Colonic mucosa (tissue), 4 donors: ENCODE measurements at places on chromosomes 13 and 19. TPM values are rescaled to one million over a fixed set of nuclear protein-coding genes. Genes with fewer than 3 reads are reported as not detected.

Gene ZNF132
- 2.6 TPM for total RNA-seq

GRCh38 chr13:88592105-88592504 is 920.9 kb downstream of the SLITRK5 start:
- H3K4me1 ChIP-seq, result no peaks in the 10 kb centered on the region
- no peak overlapping the region for H3K4me3 ChIP-seq
- H3K36me3 ChIP-seq, result no peaks in the 10 kb centered on the region
- no peaks in the 10 kb centered on the region for H3K27me3 ChIP-seq

Gene SLITRK5
- 0.10 TPM for total RNA-seq

Gene SIAH3
- not detected for total RNA-seq

DNA sequence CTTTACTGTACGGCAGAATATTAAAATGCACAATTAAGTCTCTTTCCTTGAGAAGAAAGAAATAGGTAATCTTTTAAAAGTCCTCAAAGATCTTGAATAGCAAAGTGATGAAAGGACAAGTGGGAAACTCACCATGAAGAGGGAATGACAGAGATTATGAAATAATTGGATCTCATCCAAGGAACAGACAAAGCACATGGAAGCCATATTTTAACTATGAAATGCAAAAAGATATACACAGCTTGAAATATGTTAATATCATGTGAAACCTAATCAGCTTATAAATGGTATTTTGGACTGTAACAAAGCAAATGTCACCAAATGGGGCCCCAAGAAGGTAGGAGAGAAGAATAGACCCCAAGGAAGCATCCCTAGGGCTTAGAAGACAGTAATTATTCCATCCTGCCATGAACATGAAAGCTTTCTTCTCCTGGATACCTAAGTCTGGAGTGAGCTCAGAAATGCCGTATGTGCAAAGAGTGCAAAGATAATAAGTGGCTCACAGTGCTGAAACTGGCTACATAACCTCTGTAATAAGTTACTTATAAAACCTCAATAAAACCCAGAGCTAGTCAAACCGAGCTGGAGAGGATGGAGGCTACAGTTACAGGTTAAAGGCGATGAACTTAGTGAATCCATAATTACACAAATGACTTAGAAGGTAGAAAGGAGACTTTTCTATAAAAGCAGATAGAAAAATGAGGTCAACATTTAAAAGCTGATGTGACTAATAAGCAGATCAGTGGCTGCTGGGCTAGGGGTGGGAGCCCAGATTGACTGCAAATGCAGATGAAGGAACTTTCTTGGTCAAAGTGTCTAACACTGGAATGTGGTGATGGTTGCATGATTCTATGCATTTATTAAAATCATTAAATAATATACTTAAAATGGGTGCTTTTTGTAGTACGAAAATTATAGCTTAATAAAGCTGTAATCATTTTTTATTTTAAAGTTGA is 34.4 kb downstream of the DCLK1 start:
- H3K36me3 ChIP-seq, result no peaks in the 10 kb centered on the region
- DNase-seq, result no peak
- H3K27me3 ChIP-seq, result no peaks in the 10 kb centered on the region
- no peak overlapping the region for H3K4me3 ChIP-seq

DNA sequence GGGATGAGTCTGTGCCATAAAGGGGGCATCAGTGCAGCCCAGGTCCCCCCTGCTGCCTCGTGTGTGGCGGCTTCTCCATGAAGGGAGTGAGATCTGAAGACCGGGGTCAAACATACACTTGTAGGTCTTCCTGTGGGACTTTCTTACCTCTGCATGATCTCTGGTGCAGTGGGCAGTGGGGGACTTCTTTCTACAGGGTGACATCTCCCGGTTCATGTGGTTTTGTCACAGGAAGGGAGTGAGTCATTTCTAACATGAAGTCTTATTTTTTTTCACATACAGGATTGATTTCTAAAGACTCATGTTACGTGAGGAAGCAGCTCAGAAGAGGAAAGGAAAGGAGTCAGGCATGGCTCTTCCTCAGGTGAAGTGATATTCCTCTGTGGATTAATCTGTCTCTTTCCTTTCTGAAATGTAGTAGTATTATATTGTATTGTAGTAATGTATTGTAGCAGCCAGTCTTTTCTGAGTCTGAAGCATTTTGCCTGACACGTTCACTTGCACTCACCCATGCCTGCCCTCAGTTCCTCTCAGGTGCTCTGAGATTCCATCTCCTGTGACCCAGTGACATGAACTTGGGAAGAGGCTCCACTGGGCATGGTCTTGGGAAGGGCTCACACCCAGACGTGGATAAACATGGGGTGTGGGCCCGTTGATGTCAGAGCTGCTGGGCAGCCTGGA is 15.7 kb downstream of the ZNF808 start:
- no peak overlapping the region for H3K27ac ChIP-seq
- H3K36me3 ChIP-seq, result peaks cover 17% of the 10 kb centered on the region
- H3K27me3 ChIP-seq, result no peaks in the 10 kb centered on the region
- no peak for DNase-seq
- no peak overlapping the region for H3K4me3 ChIP-seq

- no peak overlapping the region for H3K4me3 ChIP-seq
- DNase-seq, result peak; percentile 38
- H3K4me1 ChIP-seq, result no peaks in the 10 kb centered on the region
- H3K36me3 ChIP-seq, result no peaks in the 10 kb centered on the region
- H3K27me3 ChIP-seq, result no peaks in the 10 kb centered on the region
Measured at GRCh38 chr19:8569066-8569771, 8.0 kb downstream of the MYO1F start.

GRCh38 chr19:51186323-51186722 is 38.6 kb upstream of the CD33 start:
- H3K4me3 ChIP-seq, result no peak overlapping the region
- no peaks in the 10 kb centered on the region for H3K27me3 ChIP-seq
- no peaks in the 10 kb centered on the region for H3K36me3 ChIP-seq
- no peaks in the 10 kb centered on the region for H3K4me1 ChIP-seq
- DNase-seq, result no peak

DNA sequence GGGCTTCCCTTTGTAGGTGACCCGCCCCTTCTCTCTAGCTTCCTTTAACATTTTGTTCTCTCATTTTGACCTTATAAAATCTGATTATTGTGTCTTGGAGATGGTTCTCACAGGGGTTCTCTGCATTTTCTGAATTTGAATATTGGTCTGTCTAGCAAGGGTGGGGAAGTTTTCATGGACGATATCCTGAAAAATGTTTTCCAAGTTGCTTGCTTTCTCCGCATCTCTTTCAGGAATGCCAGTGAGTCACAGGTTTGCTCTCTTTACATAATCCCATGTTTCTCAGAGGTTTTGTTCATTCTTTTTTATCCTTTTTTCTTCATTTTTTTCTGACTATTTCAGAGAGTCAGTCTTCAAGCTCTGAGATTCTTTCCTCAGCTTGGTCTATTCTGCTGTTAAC is 53.6 kb downstream of the POSTN start:
- no peak overlapping the region for H3K4me3 ChIP-seq
- no peaks in the 10 kb centered on the region for H3K4me1 ChIP-seq
- no peaks in the 10 kb centered on the region for H3K36me3 ChIP-seq
- DNase-seq, result no peak

Gene ERICH4
- total RNA-seq, result not detected

GRCh38 chr13:98842070-98842469 is 89.6 kb upstream of the SLC15A1 start:
- no peak overlapping the region for H3K27ac ChIP-seq
- H3K4me3 ChIP-seq, result no peak overlapping the region
- DNase-seq, result no peak
- no peaks in the 10 kb centered on the region for H3K27me3 ChIP-seq

- no peak overlapping the region for H3K4me3 ChIP-seq
- no peaks in the 10 kb centered on the region for H3K4me1 ChIP-seq
- H3K36me3 ChIP-seq, result no peaks in the 10 kb centered on the region
- H3K27ac ChIP-seq, result no peak overlapping the region
Measured at GRCh38 chr13:28044608-28045007, 55.8 kb downstream of the FLT3 start.

Gene HS6ST3
- total RNA-seq, result 0.13 TPM

DNA sequence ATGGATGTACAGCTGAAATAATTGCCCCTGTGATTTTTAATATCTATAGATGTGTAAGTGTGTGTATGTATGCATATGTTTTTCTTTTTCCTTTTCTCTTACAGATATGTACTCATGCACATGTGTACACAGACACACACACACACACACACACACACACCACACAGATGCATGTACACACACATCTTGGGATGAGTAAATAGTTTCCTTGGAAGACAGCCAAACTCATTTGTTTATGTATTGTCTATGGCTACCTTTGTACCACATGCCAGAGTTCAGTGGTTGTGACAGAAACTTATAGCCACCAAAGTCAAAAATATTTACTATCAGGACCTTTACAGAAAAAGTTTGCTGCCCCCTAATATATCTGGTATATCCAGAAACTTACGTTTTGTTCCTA is 192.6 kb downstream of the MAB21L1 start:
- H3K27ac ChIP-seq, result no peak overlapping the region
- no peaks in the 10 kb centered on the region for H3K27me3 ChIP-seq
- DNase-seq, result no peak
- no peaks in the 10 kb centered on the region for H3K36me3 ChIP-seq
- H3K4me1 ChIP-seq, result no peaks in the 10 kb centered on the region

DNA sequence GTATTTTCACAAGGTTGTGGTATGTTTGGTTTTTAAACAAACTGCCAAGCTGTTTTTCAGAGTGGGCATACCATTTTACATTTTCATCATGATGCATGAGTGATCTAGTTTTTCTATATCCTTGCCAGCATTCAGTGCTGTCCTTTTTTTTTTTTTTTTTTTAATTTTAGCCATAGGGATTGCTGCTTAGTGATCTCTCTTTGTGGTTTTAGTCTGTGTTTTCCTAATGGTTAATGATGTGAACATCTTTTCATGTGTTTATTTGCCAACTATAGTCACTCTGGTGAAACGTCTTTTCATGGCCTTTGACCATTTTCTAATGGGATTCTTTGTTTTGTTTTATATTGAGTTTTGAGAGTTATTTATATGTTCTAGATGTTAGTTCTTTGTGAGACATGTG is 59.7 kb downstream of the SHISA2 start:
- no peak for DNase-seq
- H3K27me3 ChIP-seq, result no peaks in the 10 kb centered on the region
- H3K4me1 ChIP-seq, result no peaks in the 10 kb centered on the region
- no peak overlapping the region for H3K27ac ChIP-seq
- no peak overlapping the region for H3K4me3 ChIP-seq
- H3K36me3 ChIP-seq, result no peaks in the 10 kb centered on the region

- H3K4me1 ChIP-seq, result no peaks in the 10 kb centered on the region
- no peak for DNase-seq
- no peaks in the 10 kb centered on the region for H3K36me3 ChIP-seq
- H3K27ac ChIP-seq, result no peak overlapping the region
- H3K27me3 ChIP-seq, result no peaks in the 10 kb centered on the region
Measured at GRCh38 chr19:31096935-31097545, 252.2 kb downstream of the TSHZ3 start.

Gene ZNF260
- 6.4 TPM for total RNA-seq

DNA sequence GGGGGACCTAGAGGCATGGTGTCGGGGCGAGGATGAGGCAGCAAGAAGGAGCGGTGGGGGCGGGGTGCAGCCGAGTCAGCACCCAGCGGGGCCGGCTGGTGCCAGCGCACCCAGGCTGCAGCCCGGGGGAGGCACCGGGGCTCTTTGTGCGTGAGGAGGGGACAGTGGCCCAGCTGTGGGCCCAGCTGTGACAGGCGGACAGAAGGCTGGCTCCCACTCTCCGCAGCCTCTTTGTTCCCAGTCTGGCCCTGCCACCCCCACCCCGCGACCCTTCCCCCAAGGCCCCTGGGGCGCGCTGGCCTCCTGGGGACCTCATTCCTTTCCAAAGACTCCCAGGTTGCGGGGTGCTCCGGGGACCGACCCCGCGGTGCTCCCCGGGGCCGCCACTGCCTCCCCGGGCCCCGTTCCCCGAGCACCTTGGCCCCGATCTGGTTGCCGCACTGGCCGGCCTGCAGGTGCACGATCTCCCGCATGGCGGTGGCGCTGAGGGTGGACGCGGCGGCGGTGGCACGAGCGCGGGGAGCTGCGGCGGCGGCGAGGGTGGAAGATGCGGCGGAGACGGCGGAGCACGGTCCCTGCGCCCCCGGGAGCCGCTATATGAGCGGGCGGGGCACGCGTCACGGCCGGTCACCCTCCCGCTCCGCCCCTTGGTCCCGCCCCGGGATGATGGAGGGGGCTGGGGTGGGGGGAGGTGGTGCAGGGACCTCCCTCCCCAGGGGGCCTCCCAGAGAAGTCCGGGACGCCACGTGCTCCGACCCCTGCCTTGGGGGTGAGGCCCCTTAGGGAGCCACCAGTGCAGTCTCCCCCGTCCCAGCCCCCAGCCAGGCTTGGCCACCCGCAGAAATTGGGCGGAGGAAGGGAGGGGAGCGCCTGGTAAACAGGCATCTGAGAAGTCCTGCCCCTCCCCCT is at the start of gene TUBB4A:
TUBB4A (minus strand) TSS at position 570 of the 909 bp plus-strand sequence; CDS start at position 473, 97 bp downstream.
- no peak within 1 kb of the TSS for H3K27ac ChIP-seq
- H3K4me1 ChIP-seq, result peaks cover 6% of the 10 kb centered on the region
- peaks cover 28% of the 10 kb centered on the region for H3K27me3 ChIP-seq
- H3K4me3 ChIP-seq, result peak within 1 kb of the TSS; percentile 25

- no peak for DNase-seq
- H3K36me3 ChIP-seq, result no peaks in the 10 kb centered on the region
- no peaks in the 10 kb centered on the region for H3K4me1 ChIP-seq
- H3K27ac ChIP-seq, result no peak overlapping the region
Measured at GRCh38 chr13:20699715-20700114, 3.8 kb upstream of the IL17D start.

- no peaks in the 10 kb centered on the region for H3K27me3 ChIP-seq
- H3K4me3 ChIP-seq, result no peak overlapping the region
- H3K36me3 ChIP-seq, result no peaks in the 10 kb centered on the region
Measured at GRCh38 chr13:109817591-109818535, 31.5 kb upstream of the IRS2 start.

Gene SELENOV
- not detected for total RNA-seq

Gene PSG2
- total RNA-seq, result not detected

DNA sequence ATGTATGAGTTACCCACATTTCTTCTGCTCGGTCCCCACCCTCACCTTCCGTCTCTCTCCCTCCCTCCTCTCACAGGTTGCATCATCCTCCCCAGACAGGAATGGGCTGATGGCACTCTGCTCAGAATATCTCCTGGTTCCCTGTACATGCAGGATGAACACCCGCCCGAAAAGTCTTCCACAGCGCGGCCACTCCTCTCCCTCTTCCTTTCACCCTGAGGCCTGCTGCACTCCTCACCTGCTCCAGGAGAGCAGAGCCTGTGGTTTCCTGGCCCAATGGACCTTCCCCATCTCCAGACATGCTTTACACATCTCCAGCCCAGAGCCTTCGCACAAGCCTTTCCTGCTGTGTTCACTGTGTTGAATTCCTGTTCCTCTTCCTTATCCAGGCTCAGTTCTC is 40.9 kb downstream of the GSX1 start:
- no peaks in the 10 kb centered on the region for H3K4me1 ChIP-seq
- no peak for DNase-seq
- no peaks in the 10 kb centered on the region for H3K27me3 ChIP-seq
- H3K36me3 ChIP-seq, result no peaks in the 10 kb centered on the region

DNA sequence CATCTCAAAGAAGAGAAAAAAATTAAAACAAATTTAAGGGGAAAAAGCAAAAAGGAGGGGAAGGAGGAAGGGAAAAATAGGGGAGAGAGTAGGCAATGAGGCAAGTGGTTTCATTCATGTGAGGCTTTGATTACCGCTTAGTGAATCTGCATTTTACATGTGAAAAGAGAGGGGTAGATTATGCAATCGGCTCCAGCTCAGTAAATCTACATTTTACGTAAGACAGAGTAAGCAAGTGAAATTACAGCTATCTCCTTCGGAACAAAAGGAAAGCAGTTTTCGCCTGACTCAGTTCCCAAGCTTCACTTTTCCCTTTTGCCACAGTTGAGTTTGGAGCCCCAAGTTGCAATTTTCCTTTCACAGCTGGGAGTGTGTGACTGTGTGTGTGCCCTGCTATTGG is 16.0 kb upstream of the OLFM2 start:
- H3K27ac ChIP-seq, result no peak overlapping the region
- H3K4me1 ChIP-seq, result no peaks in the 10 kb centered on the region
- no peak for DNase-seq
- no peaks in the 10 kb centered on the region for H3K36me3 ChIP-seq
- H3K27me3 ChIP-seq, result no peaks in the 10 kb centered on the region
- no peak overlapping the region for H3K4me3 ChIP-seq
